ENCODE measurements at places on chromosomes 7 and 10. TPM values are rescaled to one million over a fixed set of nuclear protein-coding genes. Genes with fewer than 3 reads are reported as not detected.

Gene CXCL12
- total RNA-seq: 47.3 TPM

Gene PIK3CG
- not detected for total RNA-seq

DNA sequence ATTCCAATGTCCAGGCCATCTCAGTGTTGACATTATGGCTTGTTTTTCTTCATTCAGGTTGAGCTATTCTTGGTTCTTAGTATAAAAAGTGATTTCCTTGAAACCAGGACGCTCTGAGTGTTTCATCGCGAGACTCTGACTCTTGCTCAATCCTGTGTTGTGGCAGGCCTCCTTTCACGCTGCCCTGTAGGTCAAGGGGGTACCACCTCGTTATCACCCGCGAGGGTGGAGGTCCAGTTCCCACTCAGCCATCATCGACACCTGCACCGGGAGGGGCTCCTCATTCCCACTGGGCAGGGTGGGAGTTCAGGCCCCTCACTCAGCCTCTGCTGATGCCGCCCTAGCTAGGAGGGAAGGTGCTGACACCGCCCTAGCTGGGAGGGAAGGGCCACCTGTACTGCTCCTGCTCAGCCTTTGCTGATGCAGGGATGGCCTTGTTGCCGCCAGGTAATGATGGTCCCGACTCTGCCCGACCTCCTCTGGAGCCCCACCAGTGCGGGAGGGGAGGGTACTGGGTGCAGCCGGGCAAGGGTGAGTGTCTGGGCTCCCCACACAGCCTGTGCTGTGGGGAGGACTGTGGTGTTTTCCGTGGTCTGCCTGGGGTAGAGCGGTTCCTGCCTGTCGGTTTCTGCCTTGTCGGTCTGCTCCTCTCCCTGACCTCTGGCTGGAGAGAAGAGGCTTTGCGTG lies 16.4 kb downstream of the IQCE start:
- no peaks in the 10 kb centered on the region for H3K36me3 ChIP-seq
- DNase-seq: no peak
- H3K4me1 ChIP-seq: no peaks in the 10 kb centered on the region
- no peak overlapping the region for H3K4me3 ChIP-seq

DNA sequence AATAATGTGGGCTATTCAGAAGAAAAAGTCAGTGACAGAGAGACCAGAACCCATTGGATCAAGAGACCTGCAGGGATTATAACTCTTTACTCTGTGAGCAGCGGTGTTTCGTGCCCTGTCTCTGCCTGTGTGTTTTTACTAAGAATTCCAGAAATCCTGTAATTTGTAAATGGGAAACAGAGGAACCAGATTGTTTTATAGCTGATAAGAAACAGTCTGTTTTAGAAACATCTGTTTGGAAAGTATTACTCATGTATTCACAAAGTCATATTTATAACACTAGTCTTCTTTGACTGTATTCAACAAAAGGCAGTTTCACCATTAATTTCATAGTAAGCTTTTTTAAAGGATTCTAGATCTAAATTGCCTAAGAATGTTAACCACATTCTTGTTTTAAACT lies 30.0 kb upstream of the VDAC2 start:
- no peaks in the 10 kb centered on the region for H3K36me3 ChIP-seq
- no peak overlapping the region for H3K27ac ChIP-seq
- no peak overlapping the region for H3K4me3 ChIP-seq
- DNase-seq: no peak
- H3K4me1 ChIP-seq: no peaks in the 10 kb centered on the region

Gene PILRA
- 0.38 TPM for total RNA-seq

All from GM23338 (cell line).